A549 treated with DMSO at 1 μM for 4 hours (cell line): ENCODE measurements at places on chromosomes 1 and 21. TPM values are rescaled to one million over a fixed set of nuclear protein-coding genes. Genes with fewer than 3 reads are reported as not detected.

The S100A5 gene
- 0.52 to 0.90 TPM (median 0.69 TPM) in 4 of 5 replicates, not detected in the other for total RNA-seq

The ITLN1 gene
- total RNA-seq = not detected in 5 replicates

The SH3BGR gene
- total RNA-seq = 1.00 to 1.8 TPM (median 1.4 TPM) in 5 replicates

The TTC39A gene
- total RNA-seq = 0.86 to 1.6 TPM (median 1.1 TPM) in 5 replicates

The GJB5 gene
- total RNA-seq = 0.12 TPM in 2 of 5 replicates, not detected in the others

The S100A7 gene
- not detected in 5 replicates for total RNA-seq

The IGSF9 gene
- 0.20 to 0.32 TPM (median 0.29 TPM) in 5 replicates for total RNA-seq

The TNFAIP8L2 gene
- total RNA-seq = not detected in 5 replicates

The NEGR1 gene
- total RNA-seq = not detected in 5 replicates

The SH2D5 gene
- total RNA-seq = 13.7 to 19.2 TPM (median 16.5 TPM) in 5 replicates

The IKBKE gene
- 8.0 to 9.2 TPM (median 8.4 TPM) in 5 replicates for total RNA-seq

The TAF13 gene
- total RNA-seq = 29.0 to 37.6 TPM (median 32.2 TPM) in 5 replicates

The EXTL2 gene
- 6.7 to 10.8 TPM (median 8.6 TPM) in 5 replicates for total RNA-seq

The SPRR2B gene
- not detected in 5 replicates for total RNA-seq

The HTR6 gene
- total RNA-seq = 0.07 to 0.18 TPM (median 0.17 TPM) in 5 replicates

The IRF6 gene
- total RNA-seq = 0.06 to 0.38 TPM (median 0.13 TPM) in 5 replicates

The BMP8B gene
- total RNA-seq = 3.8 to 4.8 TPM (median 4.4 TPM) in 5 replicates

The SHE gene
- 0.03 to 0.11 TPM (median 0.06 TPM) in 4 of 5 replicates, not detected in the other for total RNA-seq

The ETV3L gene
- total RNA-seq = not detected in 5 replicates

The GJA8 gene
- total RNA-seq = not detected in 5 replicates

The MTHFR gene
- total RNA-seq = 4.6 to 5.6 TPM (median 4.8 TPM) in 5 replicates

The OR2T33 gene
- total RNA-seq = not detected in 5 replicates

The JAK1 gene
- 126 to 153 TPM (median 141 TPM) in 5 replicates for total RNA-seq

The OPTC gene
- total RNA-seq = not detected in 5 replicates

The CRNN gene
- total RNA-seq = not detected in 5 replicates

The RCSD1 gene
- total RNA-seq = 0.06 to 0.09 TPM (median 0.08 TPM) in 4 of 5 replicates, not detected in the other

The MFSD2A gene
- total RNA-seq = 4.0 to 5.9 TPM (median 4.6 TPM) in 5 replicates

The TIE1 gene
- total RNA-seq = 0.02 to 0.09 TPM in 2 of 5 replicates, not detected in the others

The ATP6V1G3 gene
- not detected in 5 replicates for total RNA-seq

The RNU1-4 gene
- 7.3 TPM in 1 of 5 replicates, not detected in the others for total RNA-seq

The KLHL17 gene
- 7.7 to 18.6 TPM (median 16.8 TPM) in 5 replicates for total RNA-seq

The F11R gene
- 45.4 to 56.7 TPM (median 50.6 TPM) in 5 replicates for total RNA-seq
